M059J (cell line): ENCODE measurements at places on chromosomes 2 and 18.
A peak's percentile ranks its signal among the peaks of the same experiment; 100 is the strongest.

GRCh38 chr2:96095116-96095636, 21.2 kb downstream of the ADRA2B start:
- no peak for DNase-seq

DNA sequence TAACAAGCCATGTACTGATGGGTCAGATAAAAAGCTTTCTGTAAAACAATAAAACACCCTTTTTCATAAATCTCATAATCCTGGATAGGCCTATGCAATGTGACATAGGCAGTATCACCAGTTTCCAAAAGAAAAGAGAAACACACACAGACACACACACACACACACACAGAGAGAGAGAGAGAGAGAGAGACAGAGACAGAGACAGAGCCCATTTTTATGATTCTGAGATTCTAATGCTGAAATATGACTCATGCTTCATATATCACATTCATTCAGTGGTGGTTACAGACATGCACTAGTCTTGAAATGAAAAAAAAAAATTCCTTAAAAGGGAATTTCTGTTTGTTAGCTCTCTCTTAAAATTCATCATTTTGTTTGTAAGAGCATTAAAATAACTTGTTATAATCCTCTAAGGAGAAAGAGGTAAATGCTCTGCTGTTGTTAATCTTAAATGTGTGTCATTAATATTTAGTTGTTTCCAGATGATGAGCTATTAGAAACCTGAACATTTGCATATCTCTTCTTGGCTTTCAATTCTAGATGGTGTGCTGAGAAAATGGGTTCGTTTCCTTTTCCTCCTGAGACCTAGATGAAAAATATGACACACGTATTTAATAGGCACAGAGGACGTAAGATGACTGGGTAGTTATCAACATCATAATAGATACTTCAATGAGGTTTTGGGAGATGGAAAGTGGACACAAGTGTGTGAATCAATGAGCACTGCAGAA, 1598.7 kb upstream of the ACVR2A start:
- DNase-seq = peak; percentile 1

GRCh38 chr2:110717734-110718133, 14.6 kb upstream of the ACOXL start:
- no peak for DNase-seq

DNA sequence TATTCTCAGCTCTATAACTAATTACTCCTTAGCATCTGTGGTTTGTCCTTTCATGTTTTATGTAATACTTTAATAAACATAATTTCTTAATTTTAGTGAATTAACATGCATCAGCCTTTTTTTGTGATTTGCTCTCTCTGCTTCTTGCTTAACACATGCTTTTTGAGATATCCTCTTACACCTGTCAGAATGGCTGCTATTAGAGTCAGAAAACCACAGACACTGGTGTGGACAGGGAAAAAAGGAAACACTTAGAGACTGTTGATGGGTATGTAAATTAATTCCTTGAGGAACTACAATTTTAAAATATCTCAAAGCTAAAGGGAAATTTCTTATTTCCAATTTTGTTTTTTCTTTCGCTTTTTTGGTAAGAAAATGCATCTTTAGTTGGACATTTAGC, 549.0 kb downstream of the ZNF804A start:
- DNase-seq = no peak

GRCh38 chr2:64612575-64613195, 41.0 kb downstream of the SERTAD2 start:
- DNase-seq = no peak

GRCh38 chr2:108287169-108287568, 1.5 kb upstream of the SULT1C2 start:
- no peak for DNase-seq

DNA sequence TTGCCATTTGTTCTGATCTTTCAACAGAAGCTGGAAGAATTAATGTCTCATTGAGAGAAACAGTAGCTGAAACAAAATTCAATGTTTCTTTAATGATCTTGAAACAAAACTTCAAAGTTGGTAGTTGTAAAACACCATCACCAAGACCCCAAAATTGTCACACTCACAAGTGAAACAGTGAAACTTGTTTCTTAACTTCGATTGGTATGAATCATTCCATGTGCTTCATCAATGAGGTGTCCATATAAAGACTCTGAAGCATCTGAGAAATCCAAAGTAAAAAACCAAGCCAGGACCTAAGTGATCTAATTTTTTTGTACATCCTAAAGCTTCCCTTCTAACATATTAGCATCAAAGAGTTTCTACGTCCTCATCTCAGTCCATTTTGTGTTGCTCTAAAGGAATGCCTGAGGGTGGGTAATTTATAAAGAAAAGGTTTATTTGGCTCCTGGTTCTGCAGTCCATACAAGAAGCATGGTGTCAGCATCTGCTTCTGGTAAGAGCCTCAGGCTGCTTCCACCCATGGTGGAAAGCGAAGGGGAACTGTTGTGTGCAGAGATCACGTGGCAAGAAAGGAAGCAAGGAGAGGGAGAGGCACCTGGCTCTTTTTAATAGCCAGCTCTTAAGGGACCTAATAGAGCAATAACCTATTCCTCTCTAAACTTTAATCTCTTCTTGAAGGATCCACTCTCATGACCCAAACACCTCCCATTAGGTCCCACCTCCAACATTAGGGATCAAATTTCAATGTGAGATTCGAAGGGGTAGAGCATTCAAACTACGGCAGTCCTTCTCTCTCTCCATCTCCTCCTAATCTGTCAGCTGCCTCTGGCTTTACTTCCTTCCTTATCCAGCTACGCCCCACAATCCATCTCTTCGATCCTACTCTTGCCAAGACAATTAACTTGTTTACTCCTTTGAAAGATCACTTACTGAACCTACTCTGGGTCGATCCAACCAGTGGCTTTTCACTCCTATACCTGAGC, 20.7 kb upstream of the TLK1 start:
- DNase-seq = no peak

DNA sequence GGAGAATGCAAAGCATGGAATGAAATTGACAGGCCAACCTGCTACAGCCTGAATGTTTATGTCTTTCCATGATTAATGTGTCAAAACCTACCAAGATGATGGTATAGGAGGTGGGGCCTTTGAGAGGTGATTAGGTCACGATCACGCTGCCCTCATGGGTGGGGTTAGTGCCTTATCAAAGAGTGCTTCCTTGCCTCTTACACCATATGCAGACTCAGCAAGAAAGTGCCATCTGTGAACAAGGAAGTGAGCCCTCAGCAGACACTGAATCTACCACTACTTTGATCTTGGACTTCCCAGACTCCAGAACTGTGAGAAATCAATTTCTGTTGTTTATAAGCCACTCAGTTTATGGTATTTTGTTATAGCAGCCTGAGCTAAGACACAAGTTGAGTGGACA, 147.5 kb upstream of the BCL2L11 start:
- no peak for DNase-seq

- no peak for DNase-seq
Measured at GRCh38 chr2:154455866-154456265, 242.6 kb upstream of the KCNJ3 start.

DNA sequence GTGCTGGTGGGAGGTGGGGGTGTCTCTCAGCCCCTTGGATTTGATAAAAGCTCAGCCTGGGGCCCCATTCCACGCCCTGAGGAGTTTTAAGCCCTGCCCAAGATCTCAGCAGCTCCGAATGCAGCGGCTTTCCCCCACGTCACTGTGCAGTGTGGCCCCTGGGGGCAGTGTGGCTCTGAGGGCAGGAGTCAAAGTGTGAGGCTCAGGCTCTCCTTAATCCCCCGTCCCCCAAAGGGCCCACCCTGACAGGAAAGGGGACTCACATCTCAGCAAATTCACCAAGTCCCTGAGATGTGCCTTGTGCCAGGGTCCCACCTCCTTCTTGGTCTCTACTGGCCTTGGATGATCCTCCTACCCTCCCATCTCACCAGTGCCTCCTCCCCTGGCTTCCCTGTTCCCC, 25.2 kb downstream of the NPPC start:
- DNase-seq = no peak

DNA sequence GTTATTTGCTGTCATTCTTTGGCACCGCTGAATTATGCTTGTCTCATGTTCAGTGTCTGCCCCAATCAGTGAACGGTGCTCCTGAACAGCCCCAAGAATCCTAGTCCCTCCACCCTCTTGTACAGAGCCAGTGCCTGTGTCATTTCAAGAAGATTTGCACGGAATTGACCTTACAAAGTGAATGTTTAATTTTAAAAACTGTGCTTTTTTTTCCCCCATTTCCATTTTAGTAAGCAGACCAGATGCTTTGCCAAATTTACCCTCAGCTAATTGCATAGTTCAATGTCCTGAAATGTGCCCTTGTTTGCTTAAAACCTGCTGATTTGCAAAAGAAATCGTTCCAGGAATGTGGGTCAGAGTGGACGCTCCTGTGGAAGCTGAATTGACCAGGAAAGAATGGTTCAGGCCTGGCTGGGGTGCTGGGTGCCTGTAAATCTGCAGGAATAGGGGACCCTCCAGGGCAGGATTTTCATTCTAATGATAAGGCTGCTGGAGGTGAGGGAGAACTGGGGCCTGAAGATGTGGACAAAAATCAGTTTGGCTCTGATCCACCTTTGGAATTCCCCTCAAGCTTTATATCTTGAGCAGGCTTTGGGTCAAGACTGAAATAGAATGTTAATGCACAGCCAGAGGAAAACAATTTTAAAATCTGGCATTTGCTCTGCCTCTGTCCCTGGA, 20.1 kb downstream of the TMEM17 start:
- DNase-seq = no peak

GRCh38 chr18:9038277-9038871, 64.1 kb upstream of the NDUFV2 start:
- peak; percentile 48 for DNase-seq

GRCh38 chr2:62391696-62392095, 114.3 kb downstream of the TMEM17 start:
- DNase-seq = no peak

DNA sequence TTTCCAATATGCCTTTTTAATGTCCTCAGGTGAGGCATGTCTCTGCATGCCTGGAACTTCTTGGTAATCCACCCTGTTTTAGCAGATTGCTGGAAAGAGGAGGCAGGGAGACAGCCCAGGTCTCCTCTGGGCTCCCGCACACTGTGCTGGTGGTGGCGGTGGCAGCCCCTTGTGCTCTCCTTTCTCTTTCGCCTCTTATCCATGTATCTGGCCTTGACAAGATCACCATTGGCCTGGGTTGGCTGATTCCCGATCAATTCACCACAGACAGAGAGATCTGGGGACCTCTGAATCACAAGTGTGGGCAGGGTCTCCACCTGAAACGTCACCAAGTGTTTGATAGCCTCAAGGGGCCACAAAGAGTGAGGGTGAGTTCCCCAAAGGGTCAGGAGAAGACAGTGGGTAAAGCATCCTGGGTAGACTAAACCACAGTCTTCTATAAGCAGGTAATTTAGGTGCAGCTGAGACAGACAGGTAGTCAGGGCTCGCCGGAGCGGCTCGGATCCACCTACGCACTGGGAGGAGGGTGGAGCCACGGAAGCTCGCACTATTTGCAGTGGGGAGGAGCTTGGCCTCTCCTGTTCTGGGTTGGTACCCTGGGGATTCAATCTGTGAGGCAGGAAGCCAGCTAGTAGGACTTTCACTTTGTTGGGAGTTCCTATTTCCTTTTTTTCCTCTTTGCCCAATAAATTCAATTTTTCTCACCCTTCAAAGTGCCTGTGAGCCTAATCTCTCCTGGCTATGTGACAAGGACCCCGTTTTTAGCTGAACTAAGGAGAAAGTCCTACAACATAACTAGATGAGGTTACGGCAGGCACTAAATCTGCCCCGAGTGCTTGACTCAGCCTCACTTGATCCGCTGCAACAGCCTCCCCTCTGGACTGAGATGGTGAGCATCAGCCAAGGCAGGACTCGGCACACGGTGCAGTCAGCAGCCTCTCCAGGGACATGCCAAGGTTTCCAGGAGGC, 57.6 kb downstream of the SLC4A3 start:
- peak; percentile 79 for DNase-seq

GRCh38 chr2:27086724-27087593, at the start of gene KHK:
Gene KHK, plus strand, starts transcription at chr2:27086772. Its CDS starts 488 bp downstream, at chr2:27087260.
- peak; percentile 11 for DNase-seq

- DNase-seq = peak; percentile 85
Measured at GRCh38 chr18:8701546-8702118, 3.7 kb upstream of the MTCL1 start.

DNA sequence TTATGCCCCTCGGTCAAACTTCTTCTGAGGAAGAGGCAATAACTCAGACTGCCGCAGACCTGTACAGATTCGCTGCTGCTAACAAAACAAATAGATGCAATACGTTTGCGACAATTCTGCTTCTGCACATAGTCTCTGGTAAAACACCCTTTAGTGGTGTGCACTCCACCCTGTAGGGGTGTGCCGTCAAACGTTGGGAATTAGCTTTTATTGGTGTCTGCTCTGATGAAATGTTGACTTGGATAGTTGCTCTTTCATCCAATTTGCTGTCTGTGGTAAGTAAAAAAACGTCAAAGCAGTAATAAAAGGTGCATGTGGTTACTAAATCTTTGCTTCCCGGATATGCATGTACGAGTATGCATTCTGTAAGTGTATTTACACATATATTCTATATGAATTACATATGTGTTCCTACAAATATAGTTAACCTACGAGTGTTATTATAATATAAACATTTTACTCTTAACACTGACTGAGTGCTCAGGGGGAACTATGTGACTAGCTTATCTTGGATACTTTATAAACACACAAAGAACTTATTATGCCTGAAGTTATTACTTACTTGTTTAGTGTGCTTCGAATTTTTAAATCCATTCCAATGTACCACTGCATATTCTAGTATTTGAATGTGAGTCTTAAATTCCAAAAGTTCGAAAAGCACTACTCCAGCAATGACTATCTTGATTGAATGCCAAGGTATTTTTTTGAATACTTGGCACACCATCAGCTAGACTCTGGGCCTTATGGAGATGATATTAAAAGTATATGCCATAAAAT, 610.2 kb downstream of the ZEB2 start:
- no peak for DNase-seq

DNA sequence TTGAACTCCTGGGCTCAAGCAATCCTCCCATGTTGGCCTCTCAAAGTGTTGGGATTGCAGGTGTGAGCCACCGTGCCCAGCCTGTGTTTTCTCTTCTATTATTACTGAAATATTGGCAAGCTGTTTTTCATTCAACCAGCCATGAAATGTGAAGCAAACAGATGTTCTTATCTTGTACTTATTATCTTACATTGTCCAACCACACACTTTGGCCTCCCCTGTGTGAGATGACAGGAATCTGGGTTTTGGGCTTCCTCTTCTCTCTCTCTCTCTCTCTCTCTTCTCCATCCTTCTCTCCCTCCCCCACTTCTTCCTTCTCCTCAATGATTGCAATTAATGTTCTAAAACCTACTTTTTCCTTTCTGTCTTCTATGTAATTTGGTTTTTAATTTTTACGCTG, 33.1 kb downstream of the RAMP1 start:
- DNase-seq = no peak

- no peak for DNase-seq
Measured at GRCh38 chr2:207115715-207116364, 49.9 kb downstream of the KLF7 start.

GRCh38 chr2:163656622-163657280, 79.1 kb downstream of the FIGN start:
- DNase-seq = no peak
